Stimulated activated CD8-positive, alpha-beta memory T cell treated with anti-CD3 and anti-CD28 coated beads, Interleukin-7, amount 100 ng/mL, for 1 hour (primary cell): ENCODE measurements at places on chromosomes 12 and 14.

DNA sequence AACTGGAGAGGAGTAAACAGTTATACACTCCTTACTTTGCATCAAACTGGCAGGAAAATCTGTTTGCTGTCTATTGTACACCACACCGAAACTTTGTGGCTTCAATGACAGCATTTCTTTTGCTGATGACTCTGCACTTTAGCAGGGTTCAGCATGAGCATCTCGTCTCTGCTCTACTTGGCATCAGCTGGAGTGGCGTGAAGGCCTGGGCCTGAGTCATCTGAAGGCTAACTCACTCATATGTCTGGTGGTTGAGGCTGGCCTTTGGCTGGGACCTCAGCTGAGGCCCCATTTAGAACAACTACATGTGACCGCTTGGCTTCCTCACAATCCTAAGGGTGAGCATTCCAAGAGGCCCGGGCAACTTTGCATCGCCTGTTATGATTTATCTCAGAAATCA is 28.7 kb upstream of the REP15 start:
- no peak for DNase-seq

GRCh38 chr14:35124127-35124526 is 1.8 kb downstream of the PRORP start:
- no peak for DNase-seq

GRCh38 chr14:89503431-89503996 is 86.5 kb upstream of the FOXN3 start:
- no peak for DNase-seq

DNA sequence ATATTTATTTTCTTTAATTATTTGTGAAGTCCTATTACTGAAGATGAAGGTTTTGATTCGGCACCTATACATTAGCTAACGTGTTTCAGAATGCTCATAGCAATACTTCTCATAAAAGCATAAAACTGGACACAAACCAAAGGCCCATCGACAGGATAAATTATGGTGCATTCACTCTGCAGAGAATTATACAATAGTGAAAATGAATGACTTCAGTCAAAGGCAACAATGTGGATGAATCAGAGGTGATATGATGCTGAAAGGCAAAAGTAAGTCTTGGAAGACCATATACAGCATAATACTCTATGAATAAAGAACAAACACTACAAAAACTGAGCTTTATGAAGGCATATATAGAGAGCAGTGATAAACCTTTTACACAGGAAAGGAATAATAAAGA is 156.6 kb upstream of the EGLN3 start:
- DNase-seq, result no peak

- DNase-seq, result no peak
Observed at GRCh38 chr12:25251769-25252168, 1.0 kb upstream of the KRAS start.

DNA sequence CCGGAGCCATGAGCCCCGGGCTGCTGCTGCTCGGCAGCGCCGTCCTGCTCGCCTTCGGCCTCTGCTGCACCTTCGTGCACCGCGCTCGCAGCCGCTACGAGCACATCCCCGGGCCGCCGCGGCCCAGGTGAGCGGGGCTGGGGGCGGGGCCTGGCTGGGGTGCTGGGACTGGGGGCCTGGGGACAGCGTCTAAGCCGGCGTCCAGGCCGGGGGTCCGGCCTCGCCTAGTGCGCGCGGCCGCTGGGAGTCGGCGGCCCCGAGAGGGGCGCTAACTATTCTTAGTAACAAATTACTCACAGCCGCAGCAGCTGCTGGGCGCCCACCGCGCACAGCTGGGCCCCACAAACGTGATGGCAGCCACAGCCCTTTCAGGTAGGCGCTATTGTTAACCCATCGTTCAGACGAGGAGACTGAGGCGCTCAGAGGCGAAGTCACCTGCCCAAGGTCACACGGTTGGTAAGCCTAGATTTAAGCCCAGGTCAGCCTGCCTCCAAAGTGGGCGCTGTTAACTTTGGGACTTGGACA is 374 bp downstream of the CYP46A1 start:
- DNase-seq, result no peak

DNA sequence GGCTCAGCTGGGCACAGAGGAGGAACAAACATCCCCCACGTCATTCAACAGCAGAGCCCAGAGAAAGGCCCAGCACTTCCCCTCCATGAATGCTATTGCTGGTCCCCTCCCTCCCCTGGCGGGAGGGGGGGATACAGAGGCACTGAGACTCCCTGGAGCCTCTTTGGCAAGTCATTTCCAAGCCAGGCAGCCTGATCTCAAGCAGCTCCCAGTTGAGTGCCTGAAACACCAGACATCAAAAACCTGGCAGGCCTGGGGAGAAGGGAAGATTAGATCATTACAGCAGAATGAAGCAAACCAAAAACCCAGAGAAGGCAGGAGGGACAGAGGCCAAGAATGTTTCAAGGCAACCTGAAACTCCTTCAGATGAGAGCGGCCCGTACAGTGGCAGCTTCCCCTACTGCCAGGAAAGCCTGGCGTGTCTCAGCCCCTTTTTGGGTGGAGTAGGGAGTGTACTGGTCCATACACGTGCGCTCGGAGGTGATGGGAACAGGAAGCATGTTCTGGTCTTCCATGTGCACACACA is 92.1 kb downstream of the LRRC74A start:
- DNase-seq, result no peak

DNA sequence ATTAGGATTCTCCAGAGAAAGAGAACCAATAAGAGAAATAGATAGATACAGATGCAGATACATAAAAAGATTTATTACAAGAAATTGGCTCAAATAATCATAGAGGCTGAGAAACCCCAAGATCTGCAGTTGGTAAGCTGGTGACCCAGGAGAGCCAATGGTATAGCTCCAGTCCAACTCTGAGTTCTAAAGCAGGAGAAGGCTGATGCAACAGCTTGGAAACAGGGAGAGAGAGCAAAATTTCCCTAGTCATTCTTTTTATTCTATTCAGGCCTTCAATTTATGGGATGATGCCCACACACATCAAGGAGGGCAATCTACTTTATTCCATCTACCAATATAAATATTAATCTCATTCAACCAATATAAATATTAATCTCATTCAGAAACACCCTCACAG is 218.2 kb downstream of the PRKD1 start:
- DNase-seq, result no peak

GRCh38 chr14:64979336-64980074 is 7.2 kb upstream of the FNTB start:
- DNase-seq, result no peak

DNA sequence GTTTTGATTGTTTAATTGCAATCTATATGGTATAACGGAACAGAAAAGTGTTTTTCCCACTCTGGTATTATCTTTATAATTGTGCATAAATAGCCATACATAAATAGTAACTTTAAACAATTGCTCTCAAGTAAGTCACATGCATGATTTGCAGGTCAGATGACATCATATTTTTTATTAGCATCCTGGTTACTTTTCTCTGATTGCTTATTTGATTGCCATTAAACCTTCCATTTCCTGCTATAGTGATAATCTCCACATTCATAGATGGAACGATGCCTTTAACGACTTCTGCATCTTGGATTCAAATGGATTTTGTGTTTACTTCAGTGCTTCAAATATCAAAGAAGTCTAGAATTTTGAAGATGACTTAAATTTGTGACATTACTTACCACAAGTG is 3.5 kb upstream of the KLRK1 start:
- no peak for DNase-seq

- no peak for DNase-seq
Observed at GRCh38 chr14:25887251-25887878, 710.5 kb downstream of the NOVA1 start.

DNA sequence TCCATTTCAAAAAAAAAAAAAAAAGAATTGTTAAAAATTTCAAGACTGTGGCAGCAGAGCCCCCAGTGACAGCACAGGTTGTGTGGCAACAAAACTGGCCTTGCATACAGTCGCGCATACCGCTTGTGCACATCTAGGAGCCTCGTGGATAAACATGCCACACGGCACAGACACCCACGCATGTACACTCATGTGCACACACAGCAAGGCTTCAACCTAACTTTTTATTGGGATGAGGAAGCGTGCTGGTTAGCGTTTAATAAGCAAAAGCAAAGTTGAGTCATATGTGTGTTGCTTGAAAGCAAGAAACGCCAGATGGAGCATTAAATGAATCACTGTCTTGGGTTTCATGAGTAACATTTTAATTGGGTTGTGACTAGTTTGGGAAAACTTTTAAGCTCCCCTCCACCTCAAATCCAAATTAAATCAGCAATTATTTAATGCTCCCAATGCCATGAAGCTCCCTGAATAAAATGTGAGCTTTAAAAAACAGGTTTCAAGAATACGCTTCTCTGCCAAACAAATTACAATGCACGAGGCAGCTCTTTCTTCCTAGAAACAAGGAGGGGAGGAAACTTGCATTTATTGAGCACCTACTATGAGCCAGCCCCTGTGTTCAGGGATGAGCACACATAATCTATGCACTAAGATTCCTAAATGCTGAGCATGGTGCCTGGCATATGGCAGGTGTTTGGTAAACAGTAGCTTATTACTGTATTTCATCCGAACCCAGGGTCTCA is 35.7 kb upstream of the EML1 start:
- no peak for DNase-seq

DNA sequence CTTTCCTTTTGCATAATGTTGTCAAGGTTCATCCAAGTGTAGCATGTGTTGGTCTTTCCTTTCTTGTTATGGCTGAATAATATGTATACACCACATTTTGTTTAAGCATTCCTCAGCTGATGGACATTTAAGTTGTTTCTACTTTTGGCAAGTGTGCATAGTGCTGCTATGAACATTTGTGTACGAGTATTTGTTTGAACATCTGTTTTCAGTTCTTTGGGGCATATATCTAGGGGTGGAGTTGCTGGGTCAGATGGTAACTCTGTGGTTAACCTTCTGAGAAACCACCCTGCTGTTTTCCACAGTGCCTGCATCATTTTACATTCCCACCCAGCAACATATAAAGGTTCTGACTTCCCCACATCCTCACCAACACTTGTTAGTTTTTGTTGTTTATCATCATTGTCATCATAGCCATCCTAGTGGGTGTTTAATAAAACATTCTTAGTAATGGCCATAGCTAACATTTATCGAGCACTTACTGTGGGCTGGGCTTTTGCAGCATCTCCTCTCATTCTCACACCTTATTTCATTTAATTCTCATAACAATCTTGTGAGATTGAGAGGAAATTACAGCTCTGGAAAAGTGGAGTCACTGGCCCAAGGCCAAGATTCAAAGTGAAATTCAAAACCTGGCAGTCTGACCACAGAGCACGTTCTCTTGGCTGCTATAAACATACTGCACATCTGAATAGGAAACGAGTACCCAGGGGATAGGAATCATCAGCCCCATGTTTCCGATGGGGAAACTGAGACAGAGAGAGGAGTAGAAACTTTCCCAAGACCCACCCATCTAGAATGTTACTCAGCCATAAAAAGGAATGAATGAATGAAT is 193.6 kb downstream of the KSR2 start:
- no peak for DNase-seq

GRCh38 chr14:85539510-85539909 is 9.6 kb downstream of the FLRT2 start:
- no peak for DNase-seq

DNA sequence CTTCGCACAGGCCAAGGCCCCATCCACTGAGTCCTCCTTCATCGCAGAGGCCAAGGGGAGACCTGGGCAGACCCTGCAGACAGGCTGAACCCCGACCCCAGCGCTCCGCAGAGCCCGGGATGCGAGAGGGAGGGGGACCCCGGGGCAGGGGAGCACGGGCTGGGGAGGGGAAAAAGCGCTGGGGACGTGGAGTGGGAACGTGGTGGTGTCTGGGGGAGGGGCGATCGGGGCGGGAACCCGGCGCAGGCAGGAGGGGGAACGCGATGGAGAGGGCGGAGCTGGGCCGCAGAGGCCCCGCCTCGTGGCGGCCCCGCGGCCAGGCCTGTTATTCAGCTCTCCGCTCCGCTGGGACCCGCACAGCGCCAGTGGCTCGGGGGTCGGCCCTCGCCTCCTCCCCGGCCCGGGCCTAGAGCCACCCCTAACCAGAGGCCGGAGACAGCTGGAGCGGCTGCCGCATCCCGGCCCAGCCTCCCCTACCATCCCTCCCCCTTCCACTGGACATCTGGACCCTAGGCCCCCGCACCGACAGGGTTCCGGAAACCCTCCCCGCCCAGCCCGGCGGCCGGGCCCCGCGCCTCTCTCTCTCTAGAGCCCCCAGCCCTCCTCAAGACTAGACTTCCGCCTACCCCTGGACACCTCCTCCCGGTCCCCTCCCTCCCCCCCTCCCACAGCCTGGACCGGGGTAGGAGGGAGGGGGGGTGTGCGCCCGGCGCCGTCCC is at the start of gene ARHGEF25:
TSS of gene ARHGEF25 (plus strand) at position 328 of the 719 bp plus-strand sequence. CDS start 460 bp downstream, outside the sequence.
- DNase-seq, result no peak

DNA sequence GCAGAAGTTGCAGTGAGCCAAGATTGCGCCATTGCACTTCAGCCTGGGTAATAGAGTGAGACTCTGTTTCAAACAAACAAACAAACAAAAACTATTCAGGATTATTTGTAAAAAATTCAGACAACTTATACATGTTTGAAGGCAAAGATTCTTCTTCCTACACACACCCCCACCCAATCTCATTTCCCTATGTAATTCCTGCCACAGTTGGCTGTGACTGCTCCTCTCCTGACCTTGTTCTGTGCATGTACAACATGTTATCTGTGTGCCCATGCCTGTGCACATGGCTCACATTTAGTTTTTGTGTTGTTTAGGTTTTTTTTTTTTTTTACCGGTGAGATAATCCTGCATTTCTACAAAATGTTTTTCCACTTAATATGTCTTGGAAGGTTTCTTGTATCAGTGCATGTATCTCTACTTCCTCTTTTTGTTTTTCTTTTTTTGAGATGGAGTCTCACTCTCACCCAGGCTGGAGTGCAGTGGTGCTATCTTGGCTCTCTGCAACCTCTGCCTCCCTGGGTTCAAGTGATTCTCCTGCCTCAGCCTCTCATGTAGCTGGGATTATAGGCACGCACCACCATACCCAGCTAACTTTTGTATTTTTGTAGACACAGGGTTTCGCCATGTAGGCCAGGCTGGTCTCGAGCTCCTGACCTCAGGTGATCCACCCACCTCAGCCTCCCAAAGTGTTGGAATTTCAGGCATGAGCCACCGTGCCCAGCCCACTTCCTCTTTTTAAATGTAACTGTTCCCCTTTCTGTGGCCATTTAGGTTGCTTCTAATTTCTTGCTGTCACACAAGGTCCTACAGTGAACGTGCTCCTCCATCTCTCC is 8.7 kb downstream of the CFAP251 start:
- no peak for DNase-seq

- no peak for DNase-seq
Observed at GRCh38 chr14:69291396-69291795, 31.4 kb downstream of the GALNT16 start.

DNA sequence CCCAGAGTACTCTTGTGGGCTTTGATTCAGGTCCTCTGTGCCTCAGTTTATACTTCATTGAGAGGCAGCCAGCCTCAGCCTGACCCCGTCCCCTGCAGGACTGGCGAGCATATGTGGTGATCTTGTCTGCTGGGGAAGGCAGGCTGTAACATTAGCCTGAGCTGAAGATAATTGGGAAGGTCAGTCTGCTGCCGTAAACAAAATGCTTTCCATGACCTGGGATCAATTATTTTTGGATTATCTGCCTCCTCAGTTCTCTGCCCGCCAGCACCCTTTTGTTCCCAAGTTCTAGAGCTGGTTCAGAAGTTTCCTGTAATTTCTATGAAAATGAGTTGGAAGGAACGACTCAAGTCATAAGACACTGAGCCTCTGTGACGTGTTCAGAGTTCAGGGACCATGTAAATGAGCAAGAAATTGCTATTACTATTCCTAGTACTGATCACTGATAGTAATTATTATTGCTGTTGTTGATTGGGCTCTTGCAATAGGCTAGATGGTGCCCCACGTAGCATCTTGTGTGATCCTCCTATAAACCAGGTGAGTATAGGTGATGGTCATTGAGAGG is 4.5 kb downstream of the ORAI1 start:
- no peak for DNase-seq
